ENCODE measurements at places on chromosomes 6 and 20. TPM values are rescaled to one million over a fixed set of nuclear protein-coding genes. Genes with fewer than 3 reads are reported as not detected.

DNA sequence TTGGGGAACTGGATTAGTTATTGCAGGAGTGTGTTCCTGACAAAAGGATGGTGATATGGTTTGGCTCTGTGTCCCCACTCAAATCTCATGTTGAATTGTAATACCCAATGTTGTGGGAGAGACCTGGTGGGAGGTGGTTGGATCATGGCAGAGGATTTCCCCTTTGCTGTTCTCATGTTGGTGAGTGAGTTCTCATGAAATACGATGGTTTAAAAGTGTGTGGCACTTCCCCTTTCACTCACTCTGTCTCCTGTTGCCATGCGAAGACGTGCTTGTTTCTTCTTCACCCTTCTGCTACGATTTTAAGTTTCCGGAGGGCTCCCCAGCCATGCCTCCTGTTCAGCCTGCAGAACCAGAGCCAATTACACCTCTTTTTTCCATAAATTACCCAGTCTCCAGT, 16.2 kb upstream of the TREM1 start:
- no peak overlapping the region for H3K27ac ChIP-seq
- H3K4me1 ChIP-seq: peaks cover 6% of the 10 kb centered on the region
- H3K36me3 ChIP-seq: no peaks in the 10 kb centered on the region

DNA sequence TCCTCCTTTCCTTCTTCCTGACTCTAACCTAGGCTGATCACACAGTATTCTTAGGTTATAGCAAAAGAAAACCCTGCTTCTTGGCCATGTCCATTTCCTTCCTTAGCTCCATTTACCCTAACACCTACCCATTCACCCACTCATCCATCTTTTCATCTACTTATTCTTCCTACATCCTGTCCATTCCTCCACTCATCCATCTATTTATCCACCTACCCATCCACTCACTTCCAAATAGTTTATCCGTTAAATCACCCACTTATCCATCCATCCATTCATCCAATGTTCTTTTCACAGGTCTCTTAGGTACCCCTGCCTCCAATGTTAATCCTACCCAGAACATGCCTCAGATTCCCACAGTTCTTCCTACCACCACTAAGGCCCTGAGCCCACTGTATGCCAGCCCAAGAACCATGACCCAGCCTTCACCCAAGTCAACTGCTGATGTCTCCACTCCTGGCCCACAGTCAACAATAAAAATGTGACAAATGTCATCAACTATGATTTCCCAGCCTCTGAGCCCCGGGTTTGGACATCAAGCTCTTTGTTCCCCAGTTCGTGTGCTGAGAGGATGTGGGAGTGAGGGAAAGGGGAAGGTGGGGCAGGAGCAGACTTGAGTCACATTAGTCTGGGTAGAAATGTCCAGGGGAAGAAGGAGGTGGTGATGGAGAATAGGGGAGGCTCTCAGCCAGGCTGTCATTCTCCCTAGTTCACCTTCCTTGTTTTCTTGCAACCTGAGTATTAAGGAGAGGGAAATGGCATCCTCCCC, 24.4 kb downstream of the TREML4 start:
- no peak for DNase-seq
- no peak overlapping the region for H3K4me3 ChIP-seq
- no peaks in the 10 kb centered on the region for H3K4me1 ChIP-seq
- no peaks in the 10 kb centered on the region for H3K27me3 ChIP-seq
- no peaks in the 10 kb centered on the region for H3K36me3 ChIP-seq

ZNF184 gene
- 3.9 TPM for total RNA-seq

ARMC2 gene
- total RNA-seq: 23.0 TPM

RBBP9 gene
- total RNA-seq: 16.9 TPM
